MCF 10A (cell line): ENCODE measurements at places on chromosomes 13 and 19. TPM values are rescaled to one million over a fixed set of nuclear protein-coding genes. Genes with fewer than 3 reads are reported as not detected.

Gene DZIP1
- total RNA-seq: 16.4 and 22.1 TPM in 2 replicates

Gene RTBDN
- not detected in 2 replicates for total RNA-seq

Gene CEACAM20
- total RNA-seq: not detected in 2 replicates

Gene MBD3L2
- not detected in 2 replicates for total RNA-seq

Gene KIR3DL1
- total RNA-seq: not detected in 2 replicates

Gene DENND1C
- not detected in 2 replicates for total RNA-seq

Gene C19orf73
- 2.4 and 3.2 TPM in 2 replicates for total RNA-seq

Gene CGB3
- total RNA-seq: not detected in 2 replicates

Gene MUC16
- total RNA-seq: under 0.01 and 0.05 TPM in 2 replicates
